ENCODE measurements at places on chromosomes 7 and 10.

GRCh38 chr7:17952387-17952786 is 12.1 kb upstream of the SNX13 start:
- no peak for DNase-seq

DNA sequence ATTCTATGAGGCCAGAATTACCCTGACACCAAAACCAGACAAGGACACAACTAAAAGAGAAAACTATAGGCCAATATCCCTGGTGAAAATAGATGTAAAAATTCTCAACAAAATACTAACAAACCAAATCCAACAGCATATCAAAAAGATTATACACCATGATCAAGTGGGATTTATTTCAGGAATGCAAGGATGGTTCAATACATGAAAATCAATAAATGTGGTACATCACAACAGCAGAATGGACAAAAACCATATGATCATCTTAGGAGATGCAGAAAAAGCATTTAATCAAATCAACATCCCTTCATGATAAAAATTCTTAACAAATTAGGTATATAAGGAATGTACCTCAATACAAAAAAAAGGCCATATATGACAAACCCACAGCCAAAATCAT is 5.6 kb upstream of the SCART1 start:
- DNase-seq = no peak

- no peak for DNase-seq
These were observed 102.3 kb upstream of the ARHGAP21 start for GRCh38 chr10:24826009-24826408.

DNA sequence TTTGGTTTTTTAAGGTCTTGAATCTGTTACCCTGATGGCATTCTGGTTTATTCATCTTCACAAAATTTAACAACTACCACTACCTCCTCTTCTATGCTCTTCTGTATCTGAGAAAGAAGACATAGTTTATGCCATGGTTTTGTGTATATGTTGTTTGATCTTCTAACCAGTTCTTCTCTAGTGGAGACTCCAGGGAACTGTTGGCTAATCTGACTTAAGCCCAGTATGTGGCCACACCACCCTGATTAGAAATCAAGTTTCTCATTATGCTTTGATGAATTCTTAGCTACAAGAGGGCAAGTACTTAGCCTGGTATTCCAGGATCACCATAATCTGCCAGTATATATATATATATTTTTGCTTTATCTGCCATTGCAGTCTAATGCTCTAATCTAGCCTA is 99.5 kb upstream of the MXI1 start:
- DNase-seq = no peak

- DNase-seq = no peak
These were observed 68.6 kb upstream of the SYPL1 start for GRCh38 chr7:106180721-106181120.
